Stimulated activated CD4-positive, alpha-beta T cell treated with anti-CD3 and anti-CD28 coated beads, Interleukin-2, amount 100 ng/mL, for 4 hours (primary cell): ENCODE measurements at places on chromosomes 5 and 9.

- DNase-seq: no peak
Observed at GRCh38 chr5:149134778-149135500, 6.4 kb upstream of the ABLIM3 start.

GRCh38 chr9:128910906-128911305, 9.9 kb upstream of the PHYHD1 start:
- no peak for DNase-seq

GRCh38 chr9:113598451-113598850, 134.9 kb downstream of the RGS3 start:
- no peak for DNase-seq

- no peak for DNase-seq
Observed at GRCh38 chr5:128491291-128491690, 46.8 kb downstream of the FBN2 start.

DNA sequence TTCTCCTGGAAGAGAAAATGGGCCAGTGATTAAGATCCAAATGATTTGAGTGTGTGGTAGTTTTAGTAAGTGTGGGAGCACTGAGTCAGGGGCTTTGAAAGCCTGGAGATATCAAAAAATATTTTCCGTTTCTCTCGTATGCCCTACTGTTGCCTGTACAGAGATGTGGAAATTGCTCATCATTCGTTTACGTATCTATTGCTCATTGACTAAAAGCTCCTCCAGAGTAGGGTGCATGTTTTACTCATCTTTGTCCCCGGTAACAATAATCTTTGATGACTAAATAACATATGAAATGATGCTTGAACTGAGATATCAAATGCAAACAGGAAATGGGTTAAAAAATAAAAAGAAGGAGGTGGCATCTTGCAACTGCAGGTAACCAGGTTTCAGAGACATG, 114.2 kb upstream of the FST start:
- DNase-seq: no peak

- no peak for DNase-seq
Observed at GRCh38 chr9:69497816-69498215, 172.8 kb downstream of the ENTREP1 start.

DNA sequence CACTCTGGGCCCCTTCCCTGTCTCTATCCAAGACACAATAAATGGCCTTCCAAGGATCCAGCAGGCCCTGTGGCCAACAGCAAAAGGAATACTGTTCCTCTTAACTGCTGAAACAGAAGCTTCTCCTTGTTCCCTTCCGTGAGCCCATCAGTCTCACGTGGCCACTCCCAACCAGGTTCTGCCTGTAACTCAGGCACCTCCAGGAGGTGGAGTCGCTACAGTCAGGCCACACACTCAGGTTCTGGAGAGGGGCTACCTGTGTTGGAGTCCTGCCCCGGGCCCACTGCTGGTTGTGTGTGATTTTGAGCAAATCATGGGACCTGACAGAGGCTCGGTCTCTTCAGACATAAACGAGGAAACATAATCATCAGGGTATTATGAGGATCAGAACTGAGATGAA, 10.3 kb downstream of the FAT2 start:
- DNase-seq: no peak

- no peak for DNase-seq
Observed at GRCh38 chr5:173726846-173727557, 110.6 kb upstream of the BOD1 start.

- no peak for DNase-seq
Observed at GRCh38 chr9:77847059-77847499, 184.5 kb downstream of the GNAQ start.

- DNase-seq: no peak
Observed at GRCh38 chr9:25813478-25813877, 135.2 kb upstream of the TUSC1 start.

- DNase-seq: no peak
Observed at GRCh38 chr9:129567842-129568559, 52.9 kb downstream of the C9orf50 start.

DNA sequence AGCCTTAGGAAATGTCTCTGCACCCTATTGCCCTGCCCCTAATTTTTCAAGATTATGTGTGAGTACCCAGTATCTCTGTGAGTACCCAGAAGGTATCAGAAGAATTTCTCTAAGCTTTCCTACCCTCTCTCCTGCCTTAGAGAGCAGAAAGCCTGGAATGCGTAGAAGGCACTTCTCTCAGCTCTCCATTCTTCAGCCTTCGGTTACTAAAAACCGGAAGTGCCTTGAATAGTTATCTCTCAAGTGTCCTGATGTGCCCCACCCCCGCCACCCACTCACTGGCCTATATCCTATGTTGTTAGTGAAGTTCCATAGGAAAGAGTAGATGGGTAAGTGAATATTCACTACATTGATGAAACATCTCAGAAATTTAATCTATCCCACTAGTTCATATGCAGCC, 210.7 kb upstream of the CDH10 start:
- no peak for DNase-seq

GRCh38 chr5:50969151-50970031, 303.0 kb downstream of the PARP8 start:
- DNase-seq: no peak

- no peak for DNase-seq
Observed at GRCh38 chr5:6411141-6411540, 32.8 kb upstream of the MED10 start.

GRCh38 chr5:145443964-145444363, 391.2 kb downstream of the PRELID2 start:
- DNase-seq: no peak

DNA sequence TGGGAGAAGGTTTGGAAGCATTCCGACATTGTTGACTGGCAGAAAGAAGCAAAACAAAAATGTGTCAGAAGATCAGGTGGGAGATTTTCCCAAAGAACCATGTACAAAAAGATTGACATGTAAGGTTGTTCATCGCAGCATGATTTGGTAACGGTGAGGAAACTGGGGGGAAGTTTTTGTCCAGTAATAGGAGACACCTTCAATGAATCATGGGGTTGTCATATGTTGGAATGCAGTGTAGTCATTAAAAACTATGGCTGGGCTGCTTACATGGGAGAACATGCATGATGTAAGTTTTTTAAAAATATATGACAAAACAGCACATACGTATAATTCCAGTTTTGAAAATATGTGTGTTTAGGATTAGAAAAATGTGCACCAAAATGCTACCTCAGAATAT, 50.5 kb downstream of the HSD17B3 start:
- no peak for DNase-seq

DNA sequence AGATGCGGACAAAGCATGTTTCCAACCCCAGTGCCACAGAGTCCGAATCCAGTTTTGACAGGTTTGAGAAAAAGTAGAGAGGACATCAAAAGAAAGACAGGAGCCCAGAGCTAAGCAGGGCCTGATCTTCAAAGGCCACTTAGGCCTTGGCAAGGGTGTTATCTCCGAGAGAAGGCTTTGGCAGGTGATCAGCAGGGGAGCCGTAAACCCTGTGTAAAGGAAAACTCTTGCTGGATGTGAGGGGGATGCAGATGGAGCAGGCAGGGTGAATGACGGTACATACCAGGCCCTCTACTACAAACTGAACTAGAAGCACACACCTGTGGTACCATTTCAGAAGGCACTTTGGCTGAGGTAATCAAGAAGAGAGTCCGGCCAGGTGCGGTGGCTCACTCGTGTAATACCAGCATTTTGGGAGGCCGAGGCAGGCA, 1.4 kb upstream of the HNRNPH1 start:
- no peak for DNase-seq

DNA sequence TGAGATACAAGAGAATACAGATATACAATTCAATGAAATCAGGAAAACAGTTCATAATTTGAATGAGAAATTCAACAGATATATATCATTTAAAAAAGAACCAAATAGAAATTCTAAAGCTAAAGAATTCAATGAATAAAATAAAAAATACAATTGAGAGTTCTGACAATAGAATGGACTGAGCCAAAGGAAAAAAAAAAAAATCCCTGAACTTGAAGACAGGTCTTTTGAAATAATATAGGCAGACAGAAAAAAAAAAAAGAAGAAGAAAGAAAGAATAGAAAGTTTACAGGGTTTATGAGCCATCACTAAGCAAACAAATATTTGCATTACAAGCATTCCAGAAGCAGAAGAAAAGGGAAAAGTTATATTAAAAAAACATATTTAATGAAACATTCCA, 12.9 kb upstream of the HAVCR2 start:
- DNase-seq: no peak

GRCh38 chr5:30981576-30981975, 211.9 kb upstream of the CDH6 start:
- no peak for DNase-seq

DNA sequence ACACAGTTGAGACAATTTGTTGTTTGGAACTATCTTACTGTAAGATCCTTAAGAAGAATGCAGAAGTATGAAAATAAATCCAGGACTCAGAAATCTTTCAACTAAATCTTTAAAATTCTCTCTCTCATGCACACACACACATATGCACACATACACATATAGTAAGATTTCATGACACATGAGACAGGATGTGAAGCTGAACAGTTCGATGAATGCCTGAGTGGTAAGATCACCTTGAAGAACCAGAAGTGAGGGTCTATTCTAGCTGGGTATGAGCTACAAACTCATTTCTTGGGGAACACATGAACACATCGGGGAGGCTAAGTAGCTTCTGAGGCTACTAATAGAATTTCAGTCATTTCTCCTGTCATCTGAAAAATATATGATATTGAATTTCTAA, 153.6 kb downstream of the TMC1 start:
- DNase-seq: no peak

DNA sequence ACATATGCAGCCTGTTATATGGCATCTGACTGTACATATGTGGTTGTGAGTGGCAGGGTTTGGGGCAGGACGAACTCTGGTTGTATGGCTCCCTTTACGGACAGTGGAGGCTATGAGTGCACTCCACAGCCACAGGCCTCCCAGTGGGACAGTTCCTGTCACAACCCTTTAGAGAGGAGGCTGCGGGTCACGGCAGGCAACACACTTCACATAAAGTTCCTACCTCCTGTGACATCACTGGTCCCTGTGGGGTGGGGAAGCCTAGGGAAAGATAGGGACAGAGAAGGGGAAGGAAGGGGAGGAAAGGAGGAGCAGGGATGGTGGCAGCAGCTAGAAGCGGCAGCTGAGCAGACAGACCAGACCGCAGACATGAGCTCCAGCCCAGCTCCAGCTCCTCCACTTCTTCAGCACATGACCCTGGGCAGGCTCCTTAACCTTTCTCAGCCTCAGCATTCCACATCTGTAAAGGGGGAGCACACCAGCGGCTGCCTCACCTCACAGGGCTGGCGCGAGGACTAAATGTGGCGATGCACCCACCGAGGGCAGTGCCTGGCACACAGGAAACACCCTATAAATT, 27.4 kb upstream of the CORO2A start:
- no peak for DNase-seq

GRCh38 chr9:32776201-32776600, 7.1 kb upstream of the TMEM215 start:
- DNase-seq: no peak

DNA sequence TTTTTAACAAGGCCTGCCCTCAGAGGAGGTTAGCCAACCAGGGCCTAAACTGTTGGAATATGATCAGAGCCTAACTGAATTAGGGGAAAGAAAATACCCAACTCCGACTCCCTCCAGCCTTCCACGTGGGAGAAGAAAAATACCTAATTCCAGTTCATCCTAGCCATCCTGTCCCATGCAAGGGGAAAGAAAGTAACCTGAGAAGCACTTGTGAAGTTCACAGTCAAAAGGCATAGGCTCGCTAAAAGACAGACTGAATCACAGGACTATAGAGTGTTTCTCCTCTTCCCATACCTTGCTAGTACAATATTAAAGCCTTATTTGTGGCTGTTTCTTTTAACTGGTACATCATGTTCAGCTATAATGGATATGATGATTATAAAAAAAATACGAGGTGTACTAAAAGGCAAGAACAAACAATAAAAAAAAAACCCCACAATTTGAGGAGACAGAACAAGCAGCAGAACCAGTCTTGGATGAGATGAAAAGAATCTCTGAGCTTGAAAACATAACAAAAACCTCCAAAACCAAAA, 18.0 kb upstream of the ATP10B start:
- DNase-seq: no peak

DNA sequence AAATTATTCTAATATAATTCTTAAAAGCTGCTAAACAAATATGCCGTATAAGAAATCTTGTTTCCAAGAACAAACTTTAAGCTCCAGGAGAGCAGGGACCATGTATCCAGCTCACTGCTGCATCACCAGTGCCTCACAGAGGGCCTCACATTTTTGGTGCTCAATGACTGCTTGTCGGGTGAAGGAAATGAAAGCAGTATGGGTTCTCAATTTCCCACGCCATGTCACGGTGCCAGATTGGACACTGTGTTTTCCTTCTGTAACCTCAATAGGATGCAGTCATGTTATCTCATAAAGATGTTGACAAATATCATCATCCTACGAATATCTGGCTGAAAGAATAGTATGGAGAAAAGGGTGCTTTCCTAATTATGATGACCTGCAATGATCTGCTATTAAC, 64.7 kb downstream of the POU5F2 start:
- no peak for DNase-seq

DNA sequence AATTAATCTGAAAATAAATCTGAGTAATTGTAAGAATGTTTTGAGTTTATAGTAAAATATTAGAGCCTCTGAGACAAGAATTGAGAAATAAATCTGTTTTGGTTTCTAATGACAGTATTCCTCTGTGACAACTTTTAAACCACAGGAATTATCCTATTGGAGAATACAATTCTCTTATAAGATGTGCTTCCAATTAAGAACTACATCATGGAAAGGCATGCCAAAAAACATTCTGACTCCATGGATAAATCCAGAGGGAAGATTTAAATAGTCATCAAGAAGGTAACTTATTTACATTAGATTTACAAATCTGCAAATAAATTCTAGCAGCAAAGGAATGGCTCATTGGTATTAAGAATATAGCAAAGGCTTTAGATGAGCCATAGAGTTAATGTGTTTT, 178.3 kb upstream of the ACOT12 start:
- DNase-seq: no peak

GRCh38 chr9:18233311-18233710, 240.6 kb upstream of the ADAMTSL1 start:
- no peak for DNase-seq

GRCh38 chr5:136330353-136331038, 34.8 kb downstream of the TRPC7 start:
- no peak for DNase-seq

DNA sequence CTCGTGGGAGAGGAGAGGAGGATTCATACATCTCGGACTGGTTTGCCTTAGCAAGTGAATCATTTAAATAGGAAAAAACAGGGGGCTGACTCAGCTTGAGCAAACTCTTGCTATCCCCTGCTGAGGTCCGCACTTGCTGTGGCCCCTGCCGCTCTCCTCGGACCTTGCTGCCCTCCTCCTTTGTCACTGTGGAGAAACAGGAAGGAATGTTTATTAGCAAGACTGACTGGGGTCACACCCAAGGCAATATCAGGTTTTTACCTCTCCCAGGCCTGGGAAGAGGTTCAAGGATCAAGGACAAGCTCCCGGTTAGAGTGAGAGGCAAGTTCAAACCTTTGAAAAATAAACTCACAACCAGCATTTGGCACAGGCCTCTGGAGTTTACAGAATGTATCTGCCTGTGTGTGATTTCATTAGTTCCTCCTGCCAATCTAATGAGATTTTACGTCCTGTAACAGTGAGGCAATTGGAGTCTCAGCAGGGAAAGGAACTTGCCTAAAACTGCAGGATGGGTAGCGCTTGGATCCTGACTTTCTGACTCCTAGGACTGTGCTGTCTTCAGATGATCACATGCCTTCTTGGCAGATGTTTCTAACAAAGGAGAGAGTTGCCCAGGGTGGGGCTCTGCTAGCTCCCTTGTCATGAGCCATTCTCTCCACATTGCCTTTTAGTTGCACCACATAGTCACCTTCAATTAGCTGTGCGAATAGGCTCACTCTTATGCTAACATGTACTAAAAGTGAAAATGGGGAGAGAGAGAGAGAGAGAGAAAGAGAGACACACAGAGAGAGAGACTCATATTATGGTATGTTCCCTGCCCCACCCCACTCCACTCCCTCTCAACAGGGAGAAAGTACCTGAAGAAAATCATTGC, 108.6 kb upstream of the CDKN2B start:
- no peak for DNase-seq
